CMK (cell line): ENCODE measurements at places on chromosomes 2 and 18.

GRCh38 chr2:107466241-107466640, 360.5 kb upstream of the RGPD4 start:
- no peak for DNase-seq

- no peak for DNase-seq
These were observed 41.9 kb upstream of the TANC1 start for GRCh38 chr2:158926478-158926948.

GRCh38 chr2:156129227-156129626, 203.3 kb downstream of the NR4A2 start:
- no peak for DNase-seq

DNA sequence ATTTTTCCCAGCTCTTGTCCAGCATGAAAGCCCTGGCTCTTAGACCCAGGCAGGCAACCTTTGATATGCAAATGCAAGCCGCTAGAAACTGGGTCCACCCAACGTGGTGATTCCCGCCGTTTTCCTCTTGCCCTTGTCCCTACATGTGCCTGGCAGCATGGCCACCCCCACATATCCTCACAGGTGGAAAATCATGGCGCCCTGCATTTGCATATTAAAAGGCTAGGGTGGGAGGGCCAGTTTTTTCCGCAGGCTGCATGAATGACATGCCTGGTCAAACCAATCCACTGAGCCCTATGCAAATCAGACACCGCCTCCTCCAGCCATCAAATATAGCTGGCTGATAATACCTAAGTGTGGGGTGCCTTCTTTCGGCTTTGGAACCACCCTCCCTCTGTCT, 1091.8 kb upstream of the NXPH2 start:
- no peak for DNase-seq

DNA sequence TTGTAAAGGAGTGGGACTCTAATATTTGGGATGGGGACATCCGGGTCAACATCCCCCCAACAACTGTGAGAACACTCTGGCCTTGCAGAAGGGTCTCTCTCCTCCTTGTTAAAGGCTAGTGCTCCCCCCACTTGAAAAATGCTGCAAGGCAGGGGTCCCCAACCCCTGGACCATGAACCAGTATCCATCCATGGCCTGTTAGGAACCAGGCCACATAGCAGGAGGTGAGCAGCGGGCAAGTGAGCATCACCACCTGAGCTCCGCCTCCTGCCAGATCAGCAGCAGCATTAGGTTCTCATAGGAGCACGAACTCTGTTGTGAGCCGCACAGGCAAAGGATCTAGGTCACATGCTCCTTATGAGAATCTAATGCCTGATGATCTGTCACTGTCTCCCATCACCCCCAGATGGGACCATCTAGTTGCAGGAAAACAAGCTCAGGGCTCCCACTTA, 243.9 kb upstream of the ID2 start:
- no peak for DNase-seq

GRCh38 chr2:160372010-160372356, 121.6 kb downstream of the RBMS1 start:
- no peak for DNase-seq

GRCh38 chr2:61470122-61470951, 550 bp downstream of the USP34 start:
- peak; percentile 49 for DNase-seq

DNA sequence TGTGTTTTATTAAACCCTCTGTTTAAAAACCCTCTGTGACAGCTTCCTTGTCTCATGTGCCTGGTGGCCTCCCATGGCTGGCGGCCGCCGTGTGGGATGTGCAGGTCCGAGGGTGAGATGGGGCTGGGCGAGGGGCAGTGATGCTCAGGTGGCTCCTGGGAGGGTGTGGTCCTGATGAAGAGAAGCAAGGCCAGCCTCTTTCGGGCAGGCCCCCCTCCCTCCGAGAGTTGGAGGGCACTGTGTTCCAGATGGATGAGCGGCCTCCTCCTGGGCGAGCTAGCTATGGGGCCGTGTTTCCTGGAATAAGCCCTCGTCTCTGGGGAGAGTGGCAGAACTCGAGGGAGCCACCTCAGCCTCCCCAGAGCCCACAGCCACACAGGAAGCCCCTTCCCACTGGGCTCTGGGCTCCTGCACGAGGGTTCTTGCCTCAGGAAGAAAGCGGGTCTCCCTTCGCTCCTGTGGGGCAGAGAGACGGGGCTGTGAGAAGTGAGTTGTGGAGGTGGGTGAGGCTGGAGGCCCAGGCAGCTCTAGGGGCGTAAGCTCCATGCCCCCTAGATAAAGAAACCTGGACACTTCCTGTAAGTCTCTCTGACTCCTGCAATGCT, 72.1 kb downstream of the ASB1 start:
- DNase-seq = no peak

DNA sequence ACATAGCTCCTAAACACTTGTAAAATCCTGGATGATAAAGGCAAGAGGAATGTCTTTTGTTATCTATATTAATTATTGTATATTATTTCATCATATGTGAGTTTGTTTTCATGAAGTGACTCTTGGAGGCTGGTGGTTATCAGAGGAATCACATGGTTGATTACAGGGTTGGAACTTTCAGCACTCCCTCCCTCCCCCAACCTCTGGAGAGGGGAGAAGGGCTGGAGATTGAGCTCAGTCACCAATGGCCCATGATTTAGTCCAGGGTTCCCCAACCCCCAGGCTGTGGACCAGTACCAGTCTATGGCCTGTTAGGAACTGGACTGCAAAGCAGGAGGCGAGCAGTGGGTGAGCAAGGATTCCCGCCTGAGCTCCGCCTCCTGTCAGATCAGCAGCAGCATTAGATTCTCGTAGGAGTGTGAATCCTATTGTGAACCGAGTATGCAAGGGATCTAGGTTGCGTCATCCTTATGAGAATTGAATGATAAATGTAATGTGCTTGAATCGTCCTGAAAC, 37.7 kb downstream of the FBXO48 start:
- DNase-seq = no peak
